IPS DF 6.9 (cell line): ENCODE measurements at places on chromosomes 4 and X.
A peak's percentile ranks its signal among the peaks of the same experiment; 100 is the strongest.

- DNase-seq = no peak
Observed at GRCh38 chr4:182521011-182521410, 277.8 kb downstream of the TENM3 start.

DNA sequence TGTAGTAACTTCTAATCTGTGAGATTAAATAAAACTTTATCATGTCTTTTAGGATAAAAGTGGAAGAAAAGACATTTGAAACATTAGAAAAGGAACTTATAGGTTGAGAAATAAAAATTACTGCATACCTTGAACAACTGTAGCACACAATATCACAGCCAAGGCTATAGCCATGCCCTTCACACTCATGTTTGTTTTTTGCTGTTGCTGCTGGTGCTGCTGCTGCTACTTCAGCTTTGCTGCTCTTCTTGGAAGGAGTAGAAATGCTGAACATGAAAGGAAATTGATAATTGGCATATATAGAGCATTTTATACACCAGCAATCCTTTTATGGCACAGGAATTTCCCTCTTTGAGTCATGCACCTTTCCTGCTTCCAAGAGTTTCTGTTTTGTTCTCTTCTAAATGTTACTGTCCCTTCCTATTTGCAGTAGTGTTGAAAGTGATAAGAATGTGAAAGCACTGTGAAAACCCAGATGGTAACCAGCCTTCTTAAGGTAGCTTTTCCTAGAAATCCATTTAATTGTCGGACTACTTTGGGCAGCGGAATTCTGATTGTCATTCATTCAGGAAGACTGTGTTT lies at the start of gene CXCL11:
CXCL11 (minus strand) TSS at position 272 of the 582 bp plus-strand sequence; CDS start at position 189, 83 bp downstream.
- no peak for DNase-seq

DNA sequence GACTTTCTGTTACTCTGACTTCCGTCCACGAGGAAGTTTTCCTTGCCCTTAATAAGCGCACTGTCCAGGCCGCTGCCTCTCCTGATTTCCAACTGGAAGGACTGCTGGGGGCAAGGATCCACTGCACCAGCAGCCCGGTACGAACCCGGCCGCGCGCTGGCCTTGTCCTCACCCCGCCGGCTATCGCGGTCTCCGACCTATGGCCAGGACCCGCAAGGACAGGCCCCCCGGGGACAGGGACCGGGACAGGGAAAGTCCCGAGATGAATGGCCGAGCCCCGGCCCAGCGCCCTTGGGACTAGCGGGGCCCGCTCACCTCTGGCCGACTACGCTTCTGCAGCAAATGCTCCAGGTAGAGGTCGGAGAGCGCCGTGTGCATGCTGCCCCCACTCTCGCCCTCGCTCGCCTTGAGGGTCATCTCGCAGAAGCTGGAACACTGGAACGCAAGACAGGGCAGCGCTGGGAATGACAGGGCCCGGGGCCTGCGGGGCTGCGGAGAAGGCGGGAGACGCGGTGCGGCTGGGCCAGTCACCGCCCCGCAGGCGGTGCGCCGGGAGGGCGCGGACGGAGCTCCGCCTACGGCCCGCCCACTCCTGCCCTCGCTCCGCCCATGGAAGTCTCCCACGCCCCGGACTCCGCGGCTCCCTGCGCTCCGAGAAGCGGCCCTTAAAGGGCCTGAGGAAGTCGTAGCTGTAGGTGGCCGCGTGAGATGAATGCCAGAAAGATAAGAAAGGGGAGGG lies at the start of gene MPP1:
MPP1 (minus strand) TSS at position 529 of the 739 bp plus-strand sequence; CDS start at position 417, 112 bp downstream.
- DNase-seq = no peak

DNA sequence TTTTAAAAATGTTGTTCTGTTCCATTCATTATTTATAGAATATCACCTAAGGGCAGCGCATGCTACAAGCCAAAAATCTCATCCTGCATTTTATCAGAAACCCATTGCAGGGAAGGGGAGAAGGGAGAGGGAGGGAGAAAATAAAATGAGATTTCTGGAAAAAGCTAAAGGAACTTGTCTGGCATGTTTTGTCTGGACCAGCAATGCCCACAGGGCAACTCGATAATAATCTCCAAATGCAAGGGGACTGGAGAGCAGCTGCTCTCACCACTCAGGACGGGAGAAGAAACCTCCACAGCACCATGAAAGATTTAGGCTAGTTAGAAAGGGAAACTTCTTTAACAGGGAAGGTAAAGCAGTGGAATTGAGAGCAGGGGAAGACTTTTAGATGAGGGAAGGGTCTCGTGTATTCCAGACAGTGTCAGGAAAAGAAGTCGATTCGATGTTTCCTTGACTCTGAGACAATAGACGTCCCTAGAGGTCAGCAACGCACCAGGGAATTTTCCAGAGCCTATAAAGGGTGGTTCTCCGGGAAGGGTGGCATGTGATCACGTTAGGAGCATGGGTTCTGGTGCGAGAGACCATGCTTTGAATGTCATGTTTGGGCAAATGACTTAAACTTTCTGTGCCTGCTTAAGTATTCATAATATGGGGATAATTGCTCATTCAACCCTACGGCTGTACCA lies 132.2 kb upstream of the NDP start:
- peak; percentile 18 for DNase-seq

- DNase-seq = no peak
Observed at GRCh38 chr4:37455301-37456131, 211.0 kb downstream of the NWD2 start.

DNA sequence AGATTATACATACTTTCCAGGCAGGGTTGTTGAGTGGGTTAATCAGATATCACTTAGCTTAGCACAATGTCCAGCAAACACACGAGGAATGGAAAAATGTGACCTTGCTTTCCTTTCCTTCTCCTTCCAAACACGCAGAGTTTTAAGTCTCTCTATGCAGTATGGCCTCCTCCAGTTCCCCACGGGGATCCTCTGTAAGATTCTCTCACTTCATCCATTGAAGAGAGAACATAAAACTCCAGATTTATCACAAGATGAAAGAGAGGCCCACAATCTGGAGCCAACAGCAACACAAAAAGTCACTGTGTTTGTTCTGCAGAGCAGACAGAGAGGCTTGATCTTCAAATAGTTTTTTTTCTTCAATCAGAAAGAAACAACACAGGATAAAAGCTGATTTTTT lies 336.8 kb upstream of the CLNK start:
- DNase-seq = no peak

GRCh38 chrX:16433021-16433420 lies 216.9 kb upstream of the S100G start:
- no peak for DNase-seq

DNA sequence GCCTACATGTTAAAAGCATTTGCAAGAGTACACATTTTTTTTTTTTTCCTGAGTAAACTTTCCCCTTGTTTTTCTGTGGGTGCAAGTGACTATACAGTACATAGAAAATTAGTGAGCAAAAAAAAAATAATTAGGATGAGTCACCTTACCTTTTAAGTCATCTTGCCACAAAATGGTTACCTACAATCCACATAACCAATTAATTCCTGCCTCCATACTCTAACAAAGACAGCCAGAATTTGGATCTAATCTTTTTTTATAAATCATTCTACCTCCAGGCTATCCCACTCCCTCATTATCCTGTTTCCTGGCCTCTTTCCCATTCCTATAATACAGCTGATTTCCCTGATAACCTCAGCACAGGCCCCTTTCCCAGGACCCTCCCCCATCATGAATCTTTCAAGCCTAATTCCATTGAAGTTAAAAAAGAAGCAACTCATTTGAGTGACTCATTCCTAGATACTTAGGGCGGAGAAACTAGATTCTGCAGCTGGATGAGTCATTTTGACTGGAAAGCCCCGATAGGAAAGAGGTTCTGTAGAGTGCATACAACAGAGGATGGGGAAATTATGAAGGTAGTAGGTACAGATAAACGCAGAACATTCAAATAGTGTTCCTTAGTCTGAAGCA lies 128.2 kb downstream of the C4orf51 start:
- no peak for DNase-seq

- DNase-seq = no peak
Observed at GRCh38 chrX:154751203-154751668, 359 bp upstream of the GAB3 start.

- no peak for DNase-seq
Observed at GRCh38 chrX:101078716-101079598, at the start of gene TMEM35A. Gene TMEM35A (plus strand): TSS chrX:101078879. CDS start chrX:101079003, 124 bp downstream.

DNA sequence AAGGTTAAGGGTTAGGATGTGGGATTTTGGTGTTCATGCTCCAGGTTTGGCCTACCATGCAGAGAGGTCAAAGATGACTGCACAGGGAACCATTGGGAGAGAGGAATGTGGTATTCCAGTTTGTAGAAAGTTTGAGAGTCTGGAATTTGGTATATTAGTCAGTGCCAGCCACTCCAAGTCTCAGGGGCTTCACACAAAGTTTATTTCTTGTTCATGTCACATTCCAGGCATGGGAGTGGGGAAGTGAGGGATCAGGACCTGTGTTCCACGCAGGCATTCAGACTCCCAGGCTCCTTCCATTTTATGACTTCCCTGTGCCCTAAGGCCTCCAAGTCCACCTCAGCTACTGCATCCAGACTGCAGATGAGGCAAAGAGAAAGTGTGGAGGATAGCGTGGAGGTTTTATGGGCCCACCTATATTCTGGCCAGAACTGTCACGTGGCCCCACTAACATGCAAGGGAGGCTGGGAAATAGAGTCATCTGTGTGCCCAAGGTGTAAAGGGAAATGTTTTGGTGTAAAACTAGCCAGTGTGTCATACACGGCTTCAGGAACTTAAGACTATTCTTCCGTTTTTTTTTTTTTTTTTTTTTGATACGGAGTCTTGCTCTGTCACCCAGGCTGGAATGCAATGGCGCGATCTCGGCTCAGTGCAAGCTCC lies 140.6 kb upstream of the SCML1 start:
- no peak for DNase-seq

GRCh38 chr4:48203819-48204218 lies 65.8 kb downstream of the TEC start:
- DNase-seq = no peak

DNA sequence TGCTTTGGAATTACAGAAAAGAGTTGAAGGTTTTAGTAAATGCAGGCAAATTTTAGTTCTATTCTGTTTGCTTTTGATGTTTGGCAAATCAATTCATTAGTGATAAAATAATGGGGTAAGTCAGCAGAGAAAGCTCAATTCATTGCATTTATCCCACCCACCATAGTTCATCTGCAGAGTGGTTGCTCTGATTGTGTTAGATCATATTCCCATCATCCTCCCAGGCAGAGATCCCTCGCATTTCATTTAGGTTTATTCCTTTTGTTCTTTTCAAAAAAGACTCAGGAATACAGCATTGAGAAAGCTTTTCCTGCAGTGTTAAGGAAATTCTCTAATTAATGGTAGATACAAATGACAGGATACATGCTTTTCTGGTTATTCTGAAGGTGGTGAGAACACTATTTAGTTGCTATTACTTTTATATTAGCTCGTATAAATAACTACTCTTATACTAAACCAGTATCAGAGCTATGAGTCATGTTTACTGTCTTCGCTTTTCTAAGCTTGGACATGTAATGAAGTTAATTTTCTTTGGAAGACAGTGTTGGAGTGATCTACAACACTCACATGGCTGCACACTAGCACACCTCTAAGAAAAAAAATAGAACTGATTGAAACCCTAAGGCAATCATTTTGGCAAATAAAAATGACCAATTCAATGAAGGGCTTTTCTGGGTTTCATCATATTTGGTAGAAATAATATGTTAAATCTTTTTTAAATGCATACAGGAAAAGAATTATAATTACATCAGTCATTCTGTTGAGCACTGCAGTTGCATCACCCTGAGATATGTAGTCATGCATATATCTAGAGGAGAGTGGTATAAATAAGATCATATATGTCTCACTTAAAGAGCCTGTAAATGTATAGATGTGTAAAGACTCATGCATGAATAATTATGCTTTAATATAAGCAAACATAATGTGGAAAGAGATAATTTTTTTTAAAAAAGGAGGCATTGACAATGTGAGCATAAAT lies 351.6 kb downstream of the PCDH7 start:
- DNase-seq = no peak

GRCh38 chr4:61342061-61342460 lies 141.9 kb downstream of the ADGRL3 start:
- no peak for DNase-seq

- DNase-seq = peak; percentile 16
Observed at GRCh38 chrX:130393451-130394074, 8.1 kb upstream of the GPR119 start.

DNA sequence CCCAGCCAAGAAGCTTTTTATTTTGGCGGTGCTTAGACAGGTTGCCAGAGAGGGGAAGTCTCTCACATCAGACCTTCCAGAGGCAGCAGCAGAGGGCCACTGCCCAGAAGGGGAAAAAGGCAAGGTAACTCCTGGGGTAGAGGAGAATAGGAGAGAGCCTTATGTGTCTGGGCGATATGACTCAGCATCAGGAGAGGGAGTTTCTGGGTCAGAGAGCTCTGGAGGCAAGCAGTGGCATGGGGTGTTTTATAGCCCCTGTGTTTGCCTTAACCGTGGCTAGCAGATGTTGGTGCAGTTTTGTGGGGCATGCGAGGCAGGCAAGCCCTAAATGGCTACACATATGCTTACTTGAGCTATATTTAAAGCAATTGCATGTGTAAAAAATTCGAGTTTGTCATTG lies 8.3 kb upstream of the ZXDB start:
- no peak for DNase-seq

DNA sequence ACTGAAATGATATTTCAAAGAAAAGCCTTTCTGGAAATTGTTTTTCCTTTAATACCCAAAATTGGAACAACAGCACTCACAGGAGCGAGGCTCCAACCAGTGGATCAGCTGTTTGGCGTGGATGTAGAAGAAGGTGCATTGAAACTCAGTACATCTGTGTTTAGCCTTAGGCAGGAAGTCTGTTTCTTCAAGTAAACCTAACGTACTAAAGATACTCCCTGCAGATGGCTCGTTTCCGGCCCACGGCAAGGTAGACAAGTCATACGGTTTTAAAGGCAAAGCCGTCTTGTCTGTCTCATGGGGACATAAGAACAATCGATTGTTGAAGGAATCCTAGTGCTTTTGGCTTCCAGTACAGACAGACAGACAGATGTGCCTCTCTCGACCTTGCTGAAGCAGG lies 50.0 kb upstream of the CLCN4 start:
- no peak for DNase-seq

- no peak for DNase-seq
Observed at GRCh38 chr4:174005422-174005821, 278.0 kb downstream of the FBXO8 start.

- no peak for DNase-seq
Observed at GRCh38 chr4:104743215-104743653, 248.5 kb upstream of the CXXC4 start.

DNA sequence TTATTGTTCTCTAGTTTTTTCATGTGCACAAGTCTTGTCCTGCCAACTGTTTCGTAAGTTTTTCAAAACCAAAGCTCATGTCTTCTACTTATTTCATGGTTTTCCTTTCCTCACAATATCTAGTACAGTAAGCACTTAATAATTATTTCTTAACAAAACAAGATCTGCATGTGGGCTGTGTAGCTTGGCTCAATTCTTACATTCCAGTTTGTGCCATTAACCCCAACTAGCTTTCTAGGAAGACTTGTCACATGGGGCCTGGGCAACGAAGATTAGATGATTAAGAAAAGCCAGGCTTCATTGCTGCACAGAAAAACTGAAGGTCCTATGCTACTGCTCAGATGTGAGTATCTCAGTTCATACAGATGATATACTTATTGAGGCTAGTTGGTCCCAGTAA lies 155.3 kb upstream of the TEX13A start:
- no peak for DNase-seq

DNA sequence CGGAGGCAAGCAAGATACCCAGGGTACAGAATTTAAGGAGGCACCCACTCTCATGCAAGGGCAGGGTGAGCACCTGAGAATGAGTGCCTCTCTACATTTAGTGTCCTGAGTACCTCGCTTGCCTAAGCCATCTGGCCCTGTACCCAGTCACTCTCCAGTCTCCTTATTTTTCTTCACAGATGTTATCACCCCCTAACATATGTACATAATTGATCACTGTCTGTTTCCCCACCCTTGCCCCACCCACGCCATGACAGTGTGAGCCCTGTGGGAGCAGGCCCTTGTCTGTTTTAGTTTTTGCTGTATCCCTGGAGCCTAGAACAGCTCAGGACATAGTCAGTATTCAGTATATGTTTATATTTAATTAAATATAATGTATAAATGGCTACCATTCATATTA lies 113.6 kb downstream of the SPRY1 start:
- no peak for DNase-seq
